ENCODE measurements at places on chromosomes 5 and 9.

DNA sequence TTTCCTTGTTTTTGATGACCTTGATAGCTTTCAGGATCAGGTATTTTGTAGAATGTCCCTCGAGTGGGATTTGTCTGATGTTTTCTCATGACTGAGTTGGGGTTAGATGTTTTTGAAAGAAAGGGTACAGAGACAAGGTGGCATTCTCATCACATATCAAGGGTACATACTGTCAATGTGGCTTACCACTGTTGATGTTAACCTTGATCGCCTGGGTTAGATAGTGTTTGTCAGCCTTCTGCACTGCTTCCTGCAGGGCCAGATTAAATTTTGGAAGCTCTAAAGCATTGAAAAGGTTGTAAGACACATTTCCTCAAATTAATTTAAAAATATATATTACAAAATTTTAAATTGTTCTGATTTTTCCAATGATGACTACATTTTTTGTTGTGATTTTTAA is 287.4 kb upstream of the ACTBL2 start:
- DNase-seq = no peak

DNA sequence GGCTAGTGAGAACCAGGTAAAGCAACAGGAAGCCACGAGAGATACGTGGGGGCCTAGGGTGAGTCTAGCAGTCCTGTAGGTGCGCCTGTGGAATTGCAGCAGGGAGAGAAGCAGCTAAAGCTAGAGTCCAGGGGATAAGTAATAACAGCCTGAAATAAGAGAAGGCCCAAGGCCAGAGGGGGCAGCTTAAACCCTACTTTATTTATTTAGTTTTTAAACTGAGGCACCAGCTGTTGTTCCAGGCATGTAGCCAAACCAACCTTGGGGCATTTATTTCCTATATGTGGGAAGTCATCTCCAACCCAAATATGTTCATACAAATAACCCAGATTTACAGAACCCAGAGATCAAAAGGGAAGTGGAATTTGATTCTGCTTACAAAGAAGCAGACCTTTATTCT is 93.5 kb downstream of the GLDC start:
- DNase-seq = no peak

GRCh38 chr5:172422255-172422654 is 32.1 kb downstream of the SH3PXD2B start:
- DNase-seq = no peak

DNA sequence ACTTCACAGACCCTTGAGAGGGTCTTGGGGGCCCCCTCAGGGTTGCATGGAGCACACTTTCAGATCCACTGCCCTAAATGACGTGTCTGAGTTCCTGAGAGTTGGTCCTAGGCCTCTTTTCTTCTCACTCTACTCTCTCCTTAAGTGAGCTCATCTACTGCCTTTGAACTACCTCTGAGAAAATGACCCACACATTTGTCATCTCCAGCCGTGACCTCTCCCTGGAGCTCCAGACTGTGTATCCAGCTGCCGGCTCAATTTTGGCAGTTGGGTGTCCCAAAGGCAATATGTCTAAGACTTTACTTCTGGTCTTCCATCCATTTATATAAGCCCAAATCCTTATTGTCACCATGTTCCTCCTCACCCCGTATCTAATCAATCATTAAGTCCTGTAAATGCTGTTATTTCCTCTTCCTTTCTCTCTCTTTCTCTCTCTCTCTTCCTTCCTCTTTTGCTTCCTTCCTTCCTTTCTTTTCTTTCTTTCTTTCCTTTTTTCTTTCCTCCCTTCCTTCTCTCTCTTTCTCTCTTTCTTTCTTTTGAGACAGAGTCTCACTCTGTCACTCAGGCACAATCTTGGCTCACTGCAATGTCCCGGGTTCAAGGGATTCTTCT is 51.2 kb upstream of the HSPA9 start:
- no peak for DNase-seq

DNA sequence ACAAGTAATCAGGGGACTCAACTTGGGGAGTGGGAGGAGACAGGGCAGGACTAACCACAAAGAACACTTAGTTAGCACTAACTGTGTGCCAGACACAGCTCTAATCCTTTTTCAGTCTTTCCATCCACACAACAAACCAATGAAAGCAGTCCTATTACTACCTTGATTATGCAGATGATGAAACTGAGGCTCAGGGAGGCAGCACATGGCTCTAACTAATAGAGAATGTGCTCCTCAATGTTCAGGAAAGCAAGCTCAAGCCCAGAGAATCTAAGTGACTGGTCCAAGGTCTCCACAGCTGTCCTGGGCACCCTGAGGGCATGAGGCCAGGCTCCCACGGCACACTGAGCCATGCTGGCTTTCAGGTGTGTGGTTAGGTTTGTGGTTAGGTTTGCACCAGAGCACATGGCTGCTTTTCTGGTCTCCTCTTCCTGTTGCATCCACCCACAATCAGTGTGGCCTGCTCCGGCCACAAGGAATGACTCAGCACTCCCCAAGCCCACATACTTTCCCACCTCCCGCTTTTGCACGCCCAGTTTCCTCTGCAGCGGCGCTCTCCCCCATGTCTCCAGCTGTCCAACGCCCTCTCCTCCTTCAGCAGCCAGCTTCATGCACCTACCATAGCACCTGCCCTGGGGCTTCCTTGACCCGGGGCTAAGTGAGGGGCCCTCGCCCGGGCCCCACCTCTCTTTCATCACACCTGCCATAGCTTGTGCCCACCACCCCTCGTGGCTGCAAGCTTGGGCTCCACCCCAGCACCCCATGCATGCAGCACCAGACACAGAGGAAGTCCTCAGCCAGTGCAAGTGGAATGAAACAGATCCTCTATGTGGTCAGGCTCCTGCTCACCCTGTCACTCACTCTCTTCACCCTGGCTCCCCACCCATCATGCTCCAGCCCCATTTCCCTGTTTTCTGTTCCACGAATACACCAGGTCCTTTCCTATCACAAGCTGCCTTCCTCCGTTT is 133.1 kb downstream of the GABBR2 start:
- no peak for DNase-seq

GRCh38 chr5:134634227-134634626 is 1.6 kb upstream of the SAR1B start:
- no peak for DNase-seq

GRCh38 chr5:80835128-80835527 is 125.0 kb upstream of the RASGRF2 start:
- no peak for DNase-seq

- no peak for DNase-seq
Measured at GRCh38 chr9:111106202-111106601, 67.9 kb upstream of the LPAR1 start.

DNA sequence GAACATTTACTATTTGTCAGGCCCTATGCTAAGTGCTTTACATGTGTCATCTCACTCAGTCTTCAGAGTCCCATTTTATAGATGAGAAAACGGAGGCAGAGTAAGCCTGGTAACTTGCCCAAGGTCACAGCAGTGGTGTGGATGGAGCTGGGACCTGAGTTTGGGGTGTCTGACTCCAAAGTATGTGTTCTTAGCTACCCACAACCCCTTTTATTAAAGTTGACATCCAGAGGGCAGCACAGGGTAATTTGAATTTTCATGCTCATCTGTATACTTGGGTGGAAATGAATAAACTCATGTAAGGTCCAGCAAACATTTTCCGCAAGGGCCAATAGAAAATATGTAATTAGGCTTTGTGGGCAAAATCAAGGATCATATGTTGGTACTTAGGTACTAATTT is 93.4 kb upstream of the SLC25A48 start:
- DNase-seq = no peak

Data from SK-N-MC (cell line).